ENCODE measurements at places on chromosomes 1 and 21.
A peak's percentile ranks its signal among the peaks of the same experiment; 100 is the strongest.

GRCh38 chr1:169020684-169021083 lies 85.8 kb upstream of the ATP1B1 start:
- no peak for DNase-seq

DNA sequence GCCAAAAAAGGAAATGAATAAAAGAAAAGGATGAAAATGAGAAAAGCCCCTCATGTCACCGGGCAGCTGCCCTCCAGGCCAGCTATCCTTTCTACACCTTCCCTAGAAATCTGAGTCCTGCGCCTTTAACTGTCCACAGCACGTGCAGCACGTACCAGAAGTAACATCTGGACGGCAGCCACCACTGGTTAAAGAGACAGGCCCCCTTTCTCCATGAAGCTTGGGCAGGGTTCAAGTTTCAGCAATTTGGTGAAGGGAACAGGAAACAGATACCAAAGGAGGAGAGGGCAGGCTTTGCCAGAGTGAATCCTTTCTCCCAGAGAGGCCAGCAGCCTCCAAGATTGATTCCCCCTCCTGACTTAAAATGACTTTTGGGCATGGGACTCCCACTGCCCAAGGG lies 3.6 kb upstream of the KIAA2013 start:
- DNase-seq: peak; percentile 20

DNA sequence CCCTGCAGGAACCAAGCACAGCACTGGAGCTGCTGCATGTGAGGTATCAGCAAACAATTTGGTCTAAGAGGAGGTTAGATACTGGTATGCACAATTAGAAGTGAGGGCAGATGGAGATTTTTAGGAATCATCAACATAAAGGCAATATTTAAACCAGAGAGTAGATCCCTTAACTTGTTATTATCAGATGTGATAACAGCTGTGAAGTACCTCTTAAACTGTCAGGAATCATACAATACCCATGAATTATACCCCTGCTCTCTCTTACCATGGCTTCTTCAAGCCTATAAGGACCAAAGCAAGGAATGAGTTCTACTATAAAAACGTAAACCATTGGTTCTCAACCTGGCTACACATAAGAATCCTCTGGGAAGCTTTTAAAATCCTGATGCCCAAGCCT lies 3.9 kb downstream of the BCAR3 start:
- no peak for DNase-seq

DNA sequence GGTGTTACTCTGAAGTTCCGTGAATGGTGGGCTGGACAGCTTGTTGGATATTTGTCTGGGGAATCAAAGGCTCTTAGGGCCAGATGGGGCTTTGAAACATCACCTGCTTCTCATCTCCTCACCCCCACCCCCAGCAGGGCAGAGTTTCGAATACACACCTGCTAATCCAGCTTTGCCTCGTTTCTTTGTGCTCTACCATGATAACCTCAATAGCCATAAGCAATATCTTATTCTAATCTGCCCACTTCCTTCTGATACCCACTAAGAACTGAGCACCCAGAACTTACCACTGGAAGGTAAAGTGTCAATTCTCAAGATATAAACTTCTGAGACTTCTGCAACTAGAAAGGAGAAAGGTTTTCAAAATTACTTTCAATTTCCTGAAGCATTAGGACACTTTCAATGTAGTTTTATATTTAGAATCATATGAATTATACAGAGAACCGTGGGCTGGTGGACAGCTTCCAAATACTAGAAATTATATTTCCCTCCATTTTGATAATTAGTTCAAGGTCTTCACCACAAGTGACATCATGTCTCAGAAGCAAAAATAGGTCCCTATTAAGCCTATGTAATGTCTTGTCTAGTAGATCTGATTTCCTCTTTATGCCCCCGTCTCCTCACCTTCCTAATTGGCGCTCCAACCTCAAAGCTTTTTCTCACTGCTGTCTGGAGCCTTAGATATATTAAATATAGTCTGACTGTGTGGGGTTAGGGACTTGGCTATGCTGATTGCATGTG lies 64.4 kb upstream of the NEK2 start:
- DNase-seq: no peak

DNA sequence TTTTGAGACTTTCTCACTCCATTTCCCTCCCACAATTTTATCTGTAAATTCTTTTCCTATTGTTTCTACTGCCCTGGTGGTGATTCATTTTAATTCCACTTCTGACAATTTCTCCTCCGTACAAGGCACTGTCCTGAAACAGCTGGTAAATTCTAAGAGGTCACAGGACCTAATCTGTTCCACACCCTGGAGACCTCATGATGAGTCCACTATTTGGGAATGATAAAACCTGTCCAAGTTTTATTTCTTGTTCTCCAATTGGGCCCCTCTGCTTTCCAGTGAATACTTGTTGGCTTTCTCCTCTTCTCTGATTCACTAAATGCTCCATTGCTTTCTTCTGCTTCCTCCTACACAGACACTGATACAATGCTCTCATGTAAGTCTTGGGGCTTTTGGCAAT lies 343.1 kb upstream of the DUSP10 start:
- DNase-seq: no peak

GRCh38 chr1:7207875-7208646 lies 422.8 kb downstream of the CAMTA1 start:
- peak; percentile 52 for DNase-seq

DNA sequence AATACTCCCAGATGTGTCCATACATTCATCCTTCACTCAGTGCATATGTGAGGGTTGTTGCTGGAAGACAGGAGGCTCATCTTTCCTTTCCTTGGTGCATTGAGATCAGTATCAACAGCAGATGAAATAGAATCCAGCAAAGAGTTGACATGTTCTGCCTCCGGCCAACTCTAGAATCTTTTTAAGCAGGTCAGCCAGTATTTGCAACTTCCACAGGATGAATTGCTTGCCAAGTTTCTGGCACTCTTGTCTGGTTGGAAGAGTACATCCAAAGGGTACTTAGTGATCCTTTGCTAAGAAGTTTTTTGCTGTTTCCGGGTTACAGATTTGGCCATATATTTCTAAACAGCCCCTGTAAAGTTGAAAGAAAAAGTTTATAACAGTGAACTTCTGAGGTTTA lies 21.1 kb downstream of the SYNC start:
- DNase-seq: no peak

- DNase-seq: no peak
Observed at GRCh38 chr1:92862605-92863004, 30.8 kb downstream of the RPL5 start.

- no peak for DNase-seq
Observed at GRCh38 chr1:3342960-3343359, 111.5 kb upstream of the ARHGEF16 start.

GRCh38 chr1:53108646-53109580 lies 33.5 kb downstream of the SLC1A7 start:
- no peak for DNase-seq

- no peak for DNase-seq
Observed at GRCh38 chr1:16450863-16451481, 10.4 kb downstream of the NECAP2 start.

DNA sequence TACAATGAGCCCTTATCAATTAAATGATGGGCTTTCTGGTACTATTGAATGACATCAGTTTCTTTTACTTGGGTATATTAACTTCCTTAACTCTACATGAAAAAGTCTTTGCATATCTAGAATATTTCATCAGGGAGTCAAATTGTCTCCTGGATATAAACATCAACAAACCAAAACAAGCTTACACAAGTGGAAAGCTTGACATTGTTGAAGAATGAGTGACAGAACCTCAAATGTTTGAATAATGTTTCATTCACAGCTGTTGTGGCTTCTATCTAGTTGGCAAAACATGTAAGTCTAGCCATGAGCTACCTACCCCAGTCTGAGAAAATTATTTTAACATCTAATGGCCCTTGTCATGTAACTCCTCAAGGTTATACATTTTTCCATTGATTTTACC lies 604.8 kb upstream of the ADAMTS5 start:
- no peak for DNase-seq

- no peak for DNase-seq
Observed at GRCh38 chr1:28642056-28642846, 616 bp downstream of the TAF12 start.

DNA sequence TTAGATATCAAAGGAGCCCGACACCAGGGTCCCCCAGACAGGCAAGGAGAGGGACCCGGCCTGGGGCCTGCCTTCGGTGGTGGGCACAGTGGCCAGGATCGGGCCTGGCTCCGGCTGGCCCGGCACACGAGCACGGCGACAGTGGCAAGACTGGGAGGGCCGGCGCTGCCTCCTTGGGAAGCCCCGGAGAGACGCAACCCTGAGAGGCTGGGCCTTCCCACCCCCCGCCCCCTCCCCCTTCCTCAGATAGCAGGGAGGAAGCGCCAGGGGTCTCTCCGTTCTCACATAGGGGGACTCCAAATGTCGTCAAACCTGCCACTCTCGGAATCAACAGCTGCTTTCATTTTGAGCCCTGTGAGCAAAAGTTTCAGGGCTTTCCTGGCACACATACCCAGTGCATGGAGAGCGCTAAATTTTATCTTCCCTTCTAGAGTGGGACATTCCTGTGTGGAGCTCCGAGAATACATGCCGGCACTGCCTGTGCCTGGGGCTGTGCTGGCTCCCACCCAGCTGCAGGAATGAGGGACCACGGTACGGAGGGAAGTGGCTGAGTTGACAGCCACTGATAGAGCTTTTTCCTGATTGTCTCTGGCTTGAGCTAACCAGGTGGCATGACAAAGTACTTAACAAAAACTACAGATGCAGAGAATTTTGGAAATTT lies 62.4 kb downstream of the CD247 start:
- peak; percentile 59 for DNase-seq

- DNase-seq: no peak
Observed at GRCh38 chr1:28097100-28097472, 8.7 kb upstream of the EYA3 start.

- no peak for DNase-seq
Observed at GRCh38 chr1:211648336-211648735, 27.1 kb downstream of the NEK2 start.

- DNase-seq: no peak
Observed at GRCh38 chr1:198970916-198971315, 332.1 kb downstream of the PTPRC start.

DNA sequence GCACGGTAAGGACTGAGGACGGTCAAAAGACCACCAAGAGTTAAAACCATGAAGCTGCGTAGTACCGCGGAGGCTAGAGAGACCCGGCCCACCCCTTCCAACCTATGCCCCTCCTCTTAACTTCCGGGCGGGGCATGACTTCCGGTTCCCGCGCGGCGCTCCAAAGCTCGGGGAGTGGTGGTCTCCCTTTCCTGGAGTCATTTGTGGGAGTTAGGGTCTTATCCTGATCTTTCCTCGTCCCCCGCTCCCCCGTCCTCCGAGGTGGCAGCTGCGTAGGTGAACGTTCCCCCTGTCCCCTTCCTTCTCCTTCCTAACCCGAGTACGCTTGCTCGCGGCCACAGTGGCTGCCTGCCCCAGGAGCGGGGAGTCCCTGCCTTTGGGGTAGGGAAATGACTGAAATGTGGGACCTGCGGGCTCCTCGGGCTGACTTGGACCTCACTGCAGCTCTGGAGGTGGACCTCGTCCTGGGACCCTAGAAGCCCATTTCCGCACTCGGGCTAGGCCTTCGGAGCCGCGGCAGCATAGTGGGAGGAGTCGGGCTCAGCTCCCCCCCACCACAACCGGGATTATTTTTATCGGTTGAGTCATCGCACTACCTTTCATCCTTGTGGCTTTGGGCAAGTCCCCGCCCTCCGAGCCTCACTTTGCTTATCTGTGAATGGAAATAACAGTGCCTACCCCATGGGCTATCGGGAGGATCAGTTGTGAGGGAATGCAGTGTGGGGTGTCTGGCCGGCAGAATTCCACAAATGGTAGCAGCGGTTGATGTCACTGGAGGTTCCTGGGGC lies 24.1 kb downstream of the CELA3A start:
- peak; percentile 93 for DNase-seq

DNA sequence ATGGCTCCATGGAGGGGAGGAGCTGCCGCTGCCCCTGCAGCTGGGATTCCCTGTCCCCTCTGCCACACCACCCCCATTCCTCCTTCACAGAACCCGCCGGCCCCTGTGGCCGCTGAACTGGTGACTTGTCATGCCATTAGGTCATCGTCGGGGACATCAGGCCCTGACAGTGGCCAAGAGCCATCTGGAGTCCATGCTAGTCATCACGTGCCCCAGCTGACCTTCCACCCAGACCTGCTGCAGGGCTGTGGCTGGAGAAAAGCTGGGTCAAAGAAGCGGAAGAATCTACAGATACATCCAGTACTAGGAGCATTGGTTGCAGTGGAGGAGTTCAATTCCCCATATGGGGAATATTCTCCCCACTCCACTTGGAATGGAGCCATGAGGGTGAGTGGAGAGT lies 78.1 kb downstream of the KCNJ15 start:
- DNase-seq: no peak

DNA sequence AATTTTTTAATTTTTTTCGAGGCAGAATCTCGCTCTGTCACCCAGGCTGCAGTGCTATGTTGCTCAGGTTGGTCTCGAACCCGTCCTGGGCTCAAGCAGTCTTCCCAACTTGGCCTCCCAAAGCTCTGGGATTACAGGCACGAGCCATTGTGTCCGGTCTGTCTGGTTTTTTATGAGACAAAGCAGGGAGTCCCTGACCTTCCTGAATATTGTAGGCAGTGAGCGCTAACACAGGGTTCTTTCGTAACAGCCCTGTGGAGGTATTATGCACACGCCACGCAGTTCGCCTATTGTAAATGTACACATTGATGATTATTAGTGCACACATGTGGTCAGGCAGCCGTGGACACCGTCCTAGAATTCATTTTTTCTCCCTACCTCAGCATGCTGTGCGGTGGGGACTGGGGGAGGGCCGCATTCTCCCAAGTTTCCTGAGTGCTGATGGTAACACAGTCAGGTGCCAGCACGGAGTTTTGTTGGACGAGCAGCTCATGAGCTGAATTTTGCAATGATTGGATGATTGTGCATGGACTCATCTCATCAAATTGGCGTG lies 19.6 kb downstream of the SPSB1 start:
- no peak for DNase-seq

DNA sequence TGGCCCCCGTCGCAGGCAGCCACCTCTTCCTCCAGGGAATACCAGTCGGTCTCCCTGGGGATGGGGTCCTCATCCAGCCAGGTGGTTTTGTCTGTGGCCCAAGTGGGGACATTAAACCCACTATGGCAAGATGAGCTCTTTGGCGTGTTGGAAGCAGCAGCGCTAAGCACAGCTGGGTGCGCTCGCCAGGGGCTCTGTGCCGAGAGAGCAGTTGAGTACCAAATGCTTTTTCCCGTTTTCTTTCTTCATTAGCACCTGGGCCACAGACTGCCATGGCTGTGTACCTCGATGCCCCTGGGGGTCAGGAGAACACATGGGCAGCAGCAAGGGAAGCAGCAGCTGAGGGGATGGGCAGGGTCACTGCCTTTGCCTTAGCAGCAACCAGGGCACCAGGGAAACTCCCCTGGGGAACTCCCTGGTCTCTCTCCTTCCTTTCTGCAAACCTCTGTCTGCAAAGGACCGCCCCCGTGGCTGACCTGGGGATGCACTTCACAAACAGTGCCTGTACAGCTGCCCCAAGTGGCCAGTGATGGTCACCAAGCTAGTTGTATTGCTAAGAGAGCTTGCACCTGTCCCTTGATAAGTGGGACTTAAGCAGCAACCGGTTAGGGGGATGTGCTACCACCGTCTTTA lies 31.1 kb downstream of the EDARADD start:
- DNase-seq: peak; percentile 27

Data from stimulated activated CD4-positive, alpha-beta T cell treated with anti-CD3 and anti-CD28 coated beads, Interleukin-15, amount 100 ng/mL, for 24 hours (primary cell).